ENCODE measurements at places on chromosomes 3 and 15.

- no peak for DNase-seq
Observed at GRCh38 chr3:27423463-27423862, 54.3 kb upstream of the NEK10 start.

- DNase-seq: no peak
Observed at GRCh38 chr3:47149339-47149933, 14.5 kb downstream of the SETD2 start.

GRCh38 chr3:67863869-67864268 is 209.5 kb upstream of the SUCLG2 start:
- DNase-seq: peak; percentile 9

DNA sequence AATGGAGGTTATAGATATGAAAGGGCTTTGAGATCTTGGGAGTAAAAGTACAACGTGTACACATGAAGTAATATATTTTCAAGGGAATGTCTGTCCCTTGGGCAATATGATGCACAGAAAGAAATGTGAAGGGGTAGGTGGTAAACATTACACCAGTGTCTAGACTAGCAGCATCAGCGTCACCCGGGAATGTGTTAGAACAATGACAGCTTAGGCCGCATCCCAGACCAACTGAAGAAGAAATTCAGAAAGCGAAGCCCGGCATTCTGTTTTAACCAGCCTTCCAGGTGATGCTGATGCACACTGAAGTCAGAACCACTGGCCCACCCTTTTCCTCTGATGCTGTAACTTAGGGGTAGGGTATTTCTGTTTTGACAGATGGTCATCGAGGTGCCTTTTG is 6.3 kb downstream of the INAFM2 start:
- DNase-seq: no peak

DNA sequence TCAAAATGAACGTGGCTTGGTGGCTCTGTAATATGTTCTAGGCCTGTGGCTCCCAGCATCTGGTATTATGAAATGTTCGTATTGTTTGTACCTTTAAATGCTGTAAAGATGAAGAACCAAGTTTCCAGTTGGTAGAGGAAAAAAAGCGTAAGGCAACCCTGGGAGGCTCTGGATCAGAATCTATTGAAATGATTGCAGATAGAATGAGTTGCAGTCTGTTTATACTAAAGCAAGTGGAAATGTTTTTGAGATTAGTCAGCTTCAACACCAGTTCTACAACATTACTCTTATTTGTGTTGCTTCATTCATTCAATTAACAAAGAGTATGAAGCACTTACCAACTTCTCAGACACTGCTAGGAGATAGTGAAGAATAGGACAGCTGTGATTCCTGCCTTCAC is 5.3 kb downstream of the ARL6IP5 start:
- DNase-seq: peak; percentile 86

DNA sequence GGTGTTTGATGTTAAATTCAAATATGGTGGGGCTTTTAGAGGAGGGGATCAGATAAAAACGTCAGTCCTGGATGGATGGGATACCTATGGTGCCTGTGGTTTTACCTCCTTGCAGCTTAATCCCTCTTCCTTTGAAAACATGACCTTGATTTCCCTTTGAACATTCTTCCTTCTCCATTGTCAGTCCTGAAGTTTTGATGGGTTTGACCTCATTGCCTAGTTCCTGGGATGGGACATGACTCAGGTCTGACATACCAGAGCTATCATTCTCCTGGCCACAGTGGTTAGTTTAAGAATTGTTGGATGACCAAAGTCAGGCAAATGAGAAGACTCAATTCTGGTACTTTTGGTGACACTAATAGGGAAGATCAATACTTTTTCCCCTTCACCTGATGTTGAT is 87.2 kb downstream of the PRICKLE2 start:
- DNase-seq: no peak

DNA sequence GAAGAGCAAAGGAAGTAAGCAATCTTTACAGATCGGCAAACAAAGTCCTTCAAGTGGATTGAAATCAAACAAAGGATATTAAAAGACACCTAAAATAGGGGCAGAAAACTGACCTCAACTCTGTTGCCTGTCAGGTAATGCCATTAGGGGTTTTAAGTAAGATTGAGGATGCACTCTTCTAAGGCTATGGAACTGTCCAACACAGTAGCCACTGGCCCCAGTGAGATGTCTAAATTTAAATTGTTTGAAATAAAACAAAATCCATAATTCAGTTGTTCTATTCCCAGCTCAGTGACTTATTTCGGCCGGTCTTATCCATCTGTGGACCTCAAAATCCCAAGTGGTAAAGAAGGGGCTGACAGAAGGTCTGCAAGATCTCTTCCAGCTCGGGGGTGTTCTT is 49.5 kb upstream of the LMCD1 start:
- no peak for DNase-seq

GRCh38 chr3:14216257-14217048 is 37.8 kb downstream of the LSM3 start:
- DNase-seq: peak; percentile 83

GRCh38 chr3:24042174-24043059 is 97.3 kb downstream of the NR1D2 start:
- no peak for DNase-seq

- peak; percentile 50 for DNase-seq
Observed at GRCh38 chr15:47475336-47475735, 242.0 kb upstream of the SEMA6D start.

DNA sequence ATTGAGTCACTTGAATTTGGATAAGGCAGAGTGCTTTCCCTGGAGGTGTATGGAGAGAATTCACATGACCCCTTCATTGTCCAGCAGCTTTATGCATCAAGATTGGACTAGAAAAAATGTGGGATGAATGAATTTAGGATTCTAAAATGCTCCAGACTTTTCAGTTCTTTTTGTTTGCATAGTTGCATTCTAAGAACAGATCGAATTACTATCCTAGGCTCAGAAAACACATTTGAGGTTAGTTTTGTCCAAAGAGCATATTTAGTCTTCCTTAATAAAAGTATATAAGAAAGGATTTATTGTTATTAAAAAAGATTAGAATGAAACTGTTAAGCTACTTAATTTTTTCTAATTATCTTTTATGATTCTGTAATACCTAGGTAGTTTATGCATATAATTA is 127.4 kb downstream of the UBE2E2 start:
- DNase-seq: no peak

DNA sequence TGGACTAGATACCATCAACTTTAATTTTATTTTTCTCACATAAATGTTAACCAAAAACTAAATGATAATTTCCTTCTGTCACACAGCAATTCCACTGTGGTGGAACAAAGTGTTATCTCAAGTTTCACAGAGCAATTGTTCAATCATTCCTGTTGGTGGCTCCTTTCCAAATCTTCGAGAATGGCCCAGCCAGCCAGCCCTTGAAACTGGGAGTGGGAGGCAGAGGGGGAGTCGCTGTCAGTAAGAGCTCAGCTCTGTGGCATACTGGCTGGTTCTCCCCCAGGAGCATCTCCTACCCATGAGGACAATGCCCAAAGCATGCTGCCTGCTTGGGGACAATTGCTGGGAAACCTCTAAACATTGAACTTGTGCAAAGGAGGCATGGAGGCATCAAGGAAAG is 47.7 kb downstream of the MECOM start:
- peak; percentile 46 for DNase-seq

- no peak for DNase-seq
Observed at GRCh38 chr3:66898155-66898554, 100.0 kb upstream of the KBTBD8 start.

- DNase-seq: no peak
Observed at GRCh38 chr3:29319798-29320197, 38.9 kb downstream of the RBMS3 start.

DNA sequence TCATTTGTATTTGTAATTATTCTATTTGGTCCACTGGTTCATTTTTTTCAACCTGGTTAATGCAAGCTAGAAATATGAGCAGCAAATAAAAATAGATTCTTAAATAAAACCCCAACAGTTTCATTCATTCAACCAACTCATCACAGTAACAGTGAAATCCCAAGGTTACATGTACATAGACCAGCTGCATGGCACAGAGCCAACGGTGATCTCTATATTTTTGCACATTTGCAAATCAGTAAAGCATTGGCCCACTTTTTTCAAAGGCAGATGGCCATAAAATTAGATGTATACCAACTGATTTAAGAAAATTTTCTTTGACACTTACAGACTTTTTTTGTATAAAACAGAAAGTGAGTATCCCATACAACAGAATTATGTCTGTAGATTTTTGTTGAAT is 49.3 kb downstream of the STRIT1 start:
- DNase-seq: no peak

DNA sequence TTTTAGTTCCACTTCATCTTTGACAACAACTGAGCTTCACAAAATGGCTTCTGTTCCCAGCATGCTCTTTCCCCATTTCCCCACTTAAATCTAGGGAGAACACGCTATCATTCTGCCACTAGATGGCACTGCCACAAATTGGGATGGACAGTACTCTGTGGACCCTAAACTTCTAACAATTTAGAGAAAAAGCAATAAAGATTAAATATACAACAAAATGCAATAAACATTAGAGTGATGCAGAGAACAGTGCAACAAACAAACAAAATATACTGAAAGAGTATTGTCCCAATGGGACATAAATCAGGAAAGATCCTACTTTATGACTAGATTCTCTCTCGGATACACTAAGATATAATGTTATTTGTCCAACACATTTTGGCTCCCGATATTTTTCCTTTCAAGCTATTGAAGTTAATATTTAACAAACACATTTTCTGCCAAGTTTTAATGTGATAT is 169.7 kb upstream of the TMCO5A start:
- peak; percentile 53 for DNase-seq

- no peak for DNase-seq
Observed at GRCh38 chr3:42224658-42225421, 41.1 kb downstream of the CCK start.

- DNase-seq: no peak
Observed at GRCh38 chr3:62193586-62194345, 179.6 kb downstream of the FEZF2 start.

DNA sequence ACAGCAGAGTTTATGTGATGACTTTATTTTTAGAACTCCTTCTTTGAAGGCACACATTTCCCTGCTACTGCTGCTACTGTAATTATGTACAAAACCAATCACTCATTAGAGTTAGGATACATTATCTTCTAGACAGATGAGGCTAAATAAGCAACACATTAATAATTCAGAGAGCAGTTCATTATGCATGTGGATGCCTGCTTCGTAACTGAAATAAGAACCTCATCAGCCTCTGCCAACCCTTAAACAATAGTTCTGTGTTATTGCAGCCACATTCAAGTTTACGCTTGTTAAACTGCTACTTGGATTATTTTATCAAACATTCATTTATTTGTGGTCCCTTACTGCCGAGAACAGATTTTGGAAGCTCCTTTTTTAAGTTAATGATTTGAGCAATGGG is 52.5 kb upstream of the C15orf61 start:
- no peak for DNase-seq

- DNase-seq: no peak
Observed at GRCh38 chr3:82114589-82114988, 353.1 kb upstream of the GBE1 start.

- DNase-seq: peak; percentile 95
Observed at GRCh38 chr3:117628823-117629291, 919.3 kb downstream of the TUSC7 start.

DNA sequence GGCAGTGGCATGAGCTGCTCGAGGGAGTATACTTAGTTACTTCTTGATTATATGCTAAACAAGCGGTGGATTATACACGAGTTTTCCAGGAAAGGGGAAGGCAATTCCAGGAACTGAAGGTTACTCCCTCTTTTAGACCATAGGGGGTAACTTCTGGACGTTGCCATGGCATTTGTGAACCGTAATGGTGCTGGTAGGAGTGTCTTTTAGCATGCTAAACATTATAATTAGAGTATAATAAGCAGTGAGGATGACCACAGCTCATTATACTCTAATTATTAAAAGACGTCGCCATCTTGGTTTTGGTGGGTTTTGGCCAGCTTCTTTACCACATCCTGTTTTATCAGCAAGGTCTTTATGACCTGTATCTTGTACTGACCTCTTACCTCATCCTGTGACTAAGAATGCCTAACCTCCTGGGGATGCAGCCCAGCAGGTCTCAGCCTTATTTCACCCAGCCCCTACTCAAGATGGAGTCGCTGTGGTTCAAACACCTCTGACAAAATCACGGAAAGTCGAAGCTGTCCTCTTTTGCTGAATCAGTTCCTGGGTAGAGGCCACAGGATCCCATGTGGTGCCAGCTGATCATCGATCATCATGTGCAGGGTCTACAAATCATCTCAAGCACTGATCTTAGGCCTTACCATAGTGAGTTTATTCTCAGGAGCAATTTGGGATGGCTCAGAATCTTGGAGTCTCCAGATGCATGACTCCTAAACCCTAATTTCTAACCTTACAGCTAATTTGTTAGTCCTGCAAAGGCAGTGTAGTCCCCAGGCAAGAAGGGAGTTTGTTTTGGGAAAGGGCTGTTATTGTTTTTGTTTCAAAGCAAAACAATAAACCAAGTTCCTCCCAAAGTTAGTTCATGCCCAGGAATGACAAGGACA is 149.1 kb downstream of the TJP1 start:
- no peak for DNase-seq

DNA sequence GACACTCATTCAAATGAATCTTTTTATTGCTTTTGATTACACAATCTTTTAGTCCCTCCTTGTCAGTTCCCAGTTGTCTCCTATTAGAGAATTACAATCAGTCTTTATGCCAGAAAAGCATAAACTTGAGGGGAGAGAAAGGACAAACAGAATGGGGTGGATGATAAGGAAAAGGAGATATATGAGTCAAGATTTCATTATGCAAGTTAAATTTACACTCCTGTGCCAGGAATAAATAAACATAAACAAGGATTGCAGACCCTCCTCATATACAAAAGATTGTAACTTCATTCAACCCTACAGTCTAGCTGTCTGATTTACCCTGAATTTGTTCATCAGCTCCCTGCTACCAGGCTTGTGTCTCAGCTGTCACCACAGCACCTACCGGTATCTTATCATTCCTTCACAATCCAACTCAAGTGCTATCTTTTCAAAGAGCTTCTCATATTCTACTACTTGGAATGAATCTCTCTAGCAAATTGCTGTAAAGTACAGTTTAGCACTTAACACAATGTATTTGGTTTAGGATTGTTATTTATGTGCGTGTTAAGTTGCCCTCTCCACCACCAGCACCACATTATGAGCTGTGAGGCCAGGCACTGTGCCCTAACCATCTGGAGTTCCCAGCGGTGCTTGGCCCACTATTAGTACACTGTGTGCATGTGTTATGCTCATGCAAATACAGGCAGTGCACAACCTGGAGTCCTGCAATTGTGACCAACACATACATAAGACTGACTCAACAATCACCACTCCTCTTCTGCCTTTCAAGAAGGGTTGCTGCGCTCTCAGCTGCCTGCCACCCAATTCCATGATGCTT is 504.1 kb downstream of the TBL1XR1 start:
- DNase-seq: no peak

- DNase-seq: no peak
Observed at GRCh38 chr15:29266052-29266582, 3.5 kb downstream of the NSMCE3 start.

GRCh38 chr15:75714195-75714594 is 1.5 kb upstream of the CSPG4 start:
- DNase-seq: no peak

Data from endothelial cell of umbilical vein (primary cell).